ENCODE measurements at places on chromosomes 16 and 17.

DNA sequence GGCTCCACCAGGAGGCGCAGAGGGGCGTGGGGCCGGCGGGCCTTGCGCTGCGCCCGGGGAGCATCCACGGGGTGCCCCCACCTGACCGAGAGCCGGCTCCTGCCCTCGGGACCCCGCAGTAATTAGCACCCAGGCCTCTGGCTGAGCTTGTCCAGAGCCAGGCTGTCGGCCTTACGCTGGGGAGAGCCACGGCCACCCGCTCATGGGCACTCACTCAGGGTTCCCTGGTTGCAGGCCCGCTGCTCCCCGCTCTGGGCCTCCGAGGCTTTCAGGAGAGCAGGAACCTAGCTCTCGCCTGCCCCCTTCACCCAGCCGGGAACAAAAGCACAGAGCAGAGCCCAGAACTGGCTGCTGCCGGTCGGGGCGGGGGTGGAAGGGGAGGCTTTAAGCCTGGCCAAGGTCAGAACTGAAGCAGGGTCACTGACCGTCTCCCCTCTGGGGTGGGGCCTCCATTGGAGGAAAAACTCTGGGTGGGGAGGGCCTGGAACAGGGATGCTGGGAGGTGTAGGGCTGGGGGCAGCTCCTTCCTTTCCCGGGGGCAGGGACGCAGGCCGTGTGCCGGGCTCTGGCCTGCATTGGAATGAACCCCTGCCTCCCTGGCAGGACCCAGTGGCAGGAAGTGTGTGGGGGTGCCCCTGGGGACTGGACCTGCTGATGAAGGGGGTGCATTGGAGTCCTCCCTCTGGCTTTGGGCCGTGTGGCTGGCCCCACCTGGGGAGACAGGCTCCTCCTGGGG is 12.3 kb downstream of the GLIS2 start:
- no peak for DNase-seq

- no peak for DNase-seq
Measured at GRCh38 chr17:1936766-1937165, 88.4 kb downstream of the RTN4RL1 start.

DNA sequence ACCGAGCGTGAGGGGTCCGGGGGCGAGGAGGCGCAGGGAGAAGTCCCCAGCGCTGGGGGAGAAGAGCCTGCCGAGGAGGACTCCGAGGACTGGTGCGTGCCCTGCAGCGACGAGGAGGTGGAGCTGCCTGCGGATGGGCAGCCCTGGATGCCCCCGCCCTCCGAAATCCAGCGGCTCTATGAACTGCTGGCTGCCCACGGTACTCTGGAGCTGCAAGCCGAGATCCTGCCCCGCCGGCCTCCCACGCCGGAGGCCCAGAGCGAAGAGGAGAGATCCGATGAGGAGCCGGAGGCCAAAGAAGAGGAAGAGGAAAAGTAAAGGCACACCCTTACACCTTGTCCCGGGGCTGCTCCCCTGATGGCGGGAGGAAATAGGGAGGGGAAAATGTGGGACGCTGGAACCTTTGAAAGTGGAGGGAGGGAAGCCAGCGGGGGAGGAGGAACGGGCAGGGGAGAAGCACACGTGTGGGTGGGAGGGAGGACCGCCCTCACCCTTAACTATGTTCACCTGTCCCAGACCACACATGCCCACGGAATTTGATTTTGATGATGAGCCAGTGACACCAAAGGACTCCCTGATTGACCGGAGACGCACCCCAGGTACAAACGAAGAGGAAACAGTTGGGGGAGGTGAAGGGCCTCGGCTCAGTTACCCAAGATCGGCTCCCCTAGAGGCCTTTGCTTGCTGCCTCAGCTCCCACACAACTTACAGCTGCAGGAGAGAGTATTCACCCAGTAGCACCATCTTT is 916 bp downstream of the PAGR1 start:
- DNase-seq = no peak

GRCh38 chr17:36923814-36924221 is 13.5 kb upstream of the LHX1 start:
- no peak for DNase-seq

DNA sequence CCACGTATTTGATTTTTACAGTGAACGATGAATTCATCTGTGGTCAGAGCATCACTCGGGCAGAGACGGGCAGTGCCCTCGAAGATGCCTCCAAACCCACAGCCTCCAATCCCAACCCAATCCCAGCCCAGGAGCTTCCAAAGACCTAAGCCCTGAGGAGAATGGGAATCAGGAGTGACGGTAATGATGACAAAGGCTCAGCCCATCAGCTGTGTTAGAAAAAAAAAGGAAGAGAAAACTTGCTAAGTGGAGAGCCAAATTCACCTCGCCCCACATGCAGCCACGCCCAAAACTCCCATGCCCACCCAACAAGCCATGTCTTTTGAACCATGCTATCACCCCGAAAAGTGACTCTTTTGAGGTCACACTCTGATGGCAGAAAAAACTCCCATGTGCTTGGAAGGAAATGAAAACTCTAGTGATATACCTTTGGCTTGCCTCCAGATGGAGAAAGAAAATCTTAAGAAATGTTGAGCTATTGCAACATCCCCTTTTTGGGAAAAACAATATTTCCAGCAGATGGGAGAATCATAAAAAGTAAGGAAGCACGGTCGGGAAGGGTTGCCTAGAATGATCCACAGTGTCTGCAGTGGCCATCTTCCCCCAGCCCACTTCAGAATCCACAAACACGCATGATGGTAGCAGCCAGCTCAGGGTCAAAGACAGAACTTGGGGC is 37.7 kb downstream of the XYLT1 start:
- no peak for DNase-seq

DNA sequence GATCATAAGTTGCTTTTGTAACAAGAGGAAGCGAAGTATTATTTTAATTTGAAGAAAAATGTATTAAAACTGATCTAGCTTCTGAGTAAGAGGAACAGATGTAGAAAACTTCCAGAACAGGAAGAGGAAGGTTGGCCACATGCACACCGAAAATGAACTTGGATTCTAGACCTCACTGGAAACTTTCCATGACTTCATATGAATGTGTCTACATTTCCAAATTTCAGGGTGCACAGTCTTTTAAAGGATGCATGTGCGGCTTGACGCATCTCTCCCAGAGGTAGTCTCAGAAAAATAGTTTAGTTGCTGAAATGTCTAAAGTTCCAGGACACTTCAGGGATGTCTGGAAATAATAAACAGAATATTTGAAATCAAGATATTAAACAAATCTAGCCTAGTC is 275.1 kb upstream of the MYOCD start:
- no peak for DNase-seq

DNA sequence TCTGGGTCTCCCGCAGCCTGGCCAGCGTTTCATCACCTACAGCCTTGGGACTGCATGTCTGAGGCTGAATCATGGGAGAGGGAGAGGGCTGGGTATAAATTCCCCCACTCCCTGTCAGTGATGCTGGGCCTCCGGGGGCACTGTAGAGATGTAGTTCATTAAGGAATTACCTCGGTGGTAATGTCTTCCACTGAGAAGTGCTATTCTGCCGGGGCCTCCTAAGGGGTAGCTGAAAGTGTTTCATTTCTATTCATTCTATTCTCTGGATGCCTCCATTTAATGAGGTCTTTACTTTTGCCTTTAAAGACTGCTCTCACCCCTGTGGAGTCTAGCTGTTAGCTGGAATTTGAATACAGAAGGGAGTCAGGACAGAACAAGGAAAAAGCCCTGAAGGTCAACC is 116.4 kb upstream of the HS3ST4 start:
- no peak for DNase-seq

GRCh38 chr17:17225901-17226300 is 11.1 kb downstream of the FLCN start:
- no peak for DNase-seq

GRCh38 chr16:85566561-85567100 is 46.5 kb upstream of the GSE1 start:
- no peak for DNase-seq

DNA sequence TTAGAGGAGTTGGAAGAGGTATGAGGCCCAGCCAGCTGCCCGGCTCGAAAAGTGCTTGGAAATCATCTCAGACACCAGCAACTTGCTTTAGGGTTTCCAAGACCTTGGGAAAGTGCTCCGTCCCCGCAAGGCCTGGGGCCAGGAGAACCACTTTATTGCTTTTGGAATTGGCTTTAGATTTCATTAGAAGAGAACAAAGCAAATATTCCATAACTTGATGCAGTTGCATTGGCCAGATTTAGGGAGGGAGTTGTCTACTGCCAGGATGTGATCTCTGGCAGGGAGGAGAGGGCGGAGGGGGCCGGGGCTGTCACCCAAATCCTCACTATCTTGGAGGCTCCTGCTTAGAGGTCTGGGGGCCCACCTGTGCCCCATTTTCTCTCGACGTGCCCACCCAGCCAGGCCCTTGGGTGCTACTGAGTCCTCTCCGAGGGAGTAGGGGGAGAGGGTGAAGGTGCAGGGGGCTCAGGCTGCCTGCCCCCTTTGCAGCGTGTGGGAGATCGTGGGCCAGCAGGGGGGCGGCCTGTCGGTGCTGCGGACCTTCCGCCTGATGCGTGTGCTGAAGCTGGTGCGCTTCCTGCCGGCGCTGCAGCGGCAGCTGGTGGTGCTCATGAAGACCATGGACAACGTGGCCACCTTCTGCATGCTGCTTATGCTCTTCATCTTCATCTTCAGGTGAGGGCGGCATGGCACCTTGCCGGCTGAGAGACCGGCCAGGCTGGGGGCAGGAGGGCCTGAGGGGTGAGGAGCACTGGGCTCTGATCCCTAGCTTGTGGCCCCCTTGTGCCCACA is 30.6 kb downstream of the CACNA1G start:
- DNase-seq = no peak

DNA sequence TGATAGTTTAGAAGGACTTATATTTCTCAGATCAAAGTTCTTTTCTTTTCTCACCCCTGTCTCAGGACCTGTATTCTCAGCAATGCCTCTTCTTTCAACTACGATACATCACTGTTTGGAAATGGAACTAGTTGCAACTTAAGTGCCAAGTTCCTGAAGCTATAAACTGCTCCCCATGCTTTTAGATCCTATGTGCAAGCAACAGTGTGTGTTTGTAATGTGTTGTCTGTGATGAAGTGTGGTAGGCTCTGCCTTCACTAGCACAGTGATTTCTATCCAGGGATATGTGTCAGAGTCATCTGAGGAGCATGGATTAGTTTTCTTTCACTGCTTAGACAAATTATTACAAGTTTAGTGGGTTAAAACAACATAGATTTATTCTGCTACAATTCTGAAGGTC is 18.4 kb downstream of the ZP2 start:
- no peak for DNase-seq

GRCh38 chr16:86363836-86364618 is 146.3 kb upstream of the FOXF1 start:
- DNase-seq = no peak

DNA sequence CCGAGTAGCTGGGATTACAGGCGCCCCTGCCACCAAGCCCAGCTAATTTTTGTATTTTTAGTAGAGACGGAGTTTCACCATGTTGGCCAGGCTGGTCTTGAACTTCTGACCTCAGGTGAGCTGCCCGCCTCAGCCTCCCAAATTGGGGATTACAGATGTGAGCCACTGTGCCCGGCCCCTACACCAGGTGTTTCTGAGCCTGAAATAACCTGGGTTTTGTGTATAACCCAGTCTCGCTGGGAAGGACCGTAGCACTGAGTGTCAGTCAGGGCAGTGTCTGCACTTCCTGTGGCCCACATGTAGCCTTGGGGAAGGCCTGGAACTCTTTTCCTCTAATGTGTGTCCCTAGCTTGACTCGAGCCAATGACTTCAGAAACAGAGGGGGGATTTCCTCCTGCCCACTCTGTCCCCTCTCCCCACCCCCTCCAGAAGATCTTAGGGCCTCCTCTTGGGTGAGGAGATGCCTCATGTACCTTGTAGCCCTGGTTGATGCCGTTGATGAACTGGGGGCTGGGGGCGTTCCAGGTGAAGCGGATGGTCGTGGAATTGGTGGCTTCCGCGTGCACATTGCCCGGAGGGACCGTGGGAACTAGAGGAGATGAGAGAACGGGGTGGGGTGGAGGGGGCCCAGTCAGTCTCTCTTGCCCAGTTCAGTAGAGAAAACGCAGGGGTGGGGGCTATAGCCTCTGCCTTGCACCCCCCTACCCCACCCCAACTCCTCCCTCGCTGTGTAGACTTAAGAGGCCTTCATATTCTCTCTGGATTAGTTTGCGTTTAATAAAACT is 102.6 kb upstream of the CDC42EP4 start:
- no peak for DNase-seq

- no peak for DNase-seq
Measured at GRCh38 chr17:29347831-29348629, 42.1 kb upstream of the TAOK1 start.

- DNase-seq = no peak
Measured at GRCh38 chr17:7880076-7880868, 8.3 kb upstream of the CHD3 start.

GRCh38 chr17:56451629-56452028 is 141.9 kb upstream of the NOG start:
- no peak for DNase-seq

- DNase-seq = no peak
Measured at GRCh38 chr16:83409347-83409746, 398.4 kb upstream of the HSBP1 start.

- no peak for DNase-seq
Measured at GRCh38 chr17:1800240-1800639, 29.5 kb downstream of the SMYD4 start.

DNA sequence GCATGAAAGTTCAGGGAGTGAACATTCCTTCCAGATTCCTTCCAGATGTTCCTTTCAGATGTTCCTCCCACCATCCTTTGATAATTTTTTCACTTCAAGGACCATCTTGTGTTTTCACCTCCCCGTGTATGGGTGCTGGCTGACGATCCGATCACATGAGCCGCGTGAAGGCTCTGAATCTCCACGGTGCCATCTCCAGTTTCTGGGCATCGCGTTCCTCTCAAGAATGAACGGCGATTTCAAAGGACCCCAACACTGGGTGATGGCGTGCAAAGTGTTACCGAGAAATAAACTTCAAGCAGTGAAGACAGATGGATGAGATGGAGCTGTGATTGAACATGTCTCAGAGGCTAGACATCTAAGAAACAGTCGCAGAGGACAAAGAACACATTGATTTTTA is 245.3 kb downstream of the GSG1L start:
- no peak for DNase-seq

DNA sequence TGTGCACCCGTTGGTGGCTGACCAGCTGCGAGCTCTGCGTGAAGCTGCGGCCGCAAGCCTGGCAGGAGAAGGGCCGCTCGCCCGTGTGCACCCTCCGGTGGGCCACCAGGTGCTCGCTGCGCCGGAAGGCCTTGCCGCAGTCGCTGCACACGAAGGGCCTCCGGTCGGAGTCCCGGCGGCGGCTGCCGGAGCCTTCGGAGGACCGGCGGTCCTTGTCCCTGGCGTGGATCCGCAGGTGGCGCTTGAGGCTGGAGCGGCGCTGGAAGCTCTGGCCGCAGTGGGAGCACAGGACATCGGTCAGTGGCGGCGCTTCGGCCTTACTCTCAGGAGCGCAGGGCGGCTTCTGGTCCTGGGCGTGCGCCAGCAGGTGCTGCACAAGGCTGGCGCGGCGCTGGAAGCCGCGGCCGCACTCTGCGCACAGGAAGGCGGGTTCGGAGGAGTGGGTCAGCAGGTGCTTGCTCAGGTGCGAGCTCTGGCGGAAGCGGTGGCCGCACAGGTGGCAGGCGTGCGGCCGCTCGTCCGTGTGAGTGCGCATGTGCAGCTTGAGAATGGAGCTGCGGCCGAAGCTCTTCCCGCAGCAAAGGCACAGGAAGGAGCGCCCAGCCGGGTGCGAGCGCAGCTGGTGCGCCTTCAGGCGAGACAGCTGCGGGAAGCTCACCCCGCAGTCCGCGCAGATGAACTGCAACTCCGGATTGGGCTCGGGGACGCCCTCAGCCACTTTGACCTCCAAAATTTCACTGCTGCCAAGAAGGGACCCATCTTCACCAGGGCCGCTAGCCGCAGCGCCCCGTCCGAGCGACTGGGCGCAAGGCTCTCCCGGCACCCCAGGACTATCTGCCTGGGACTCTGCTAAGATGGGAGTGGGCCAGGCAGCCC is 9.1 kb downstream of the ZSCAN10 start:
- no peak for DNase-seq

- DNase-seq = no peak
Measured at GRCh38 chr16:29686740-29687332, 7.9 kb downstream of the QPRT start.

Data from cortex of kidney (tissue), 1 donor.